BJ (cell line): ENCODE measurements at places on chromosomes 11 and 22.
A peak's percentile ranks its signal among the peaks of the same experiment; 100 is the strongest.

DNA sequence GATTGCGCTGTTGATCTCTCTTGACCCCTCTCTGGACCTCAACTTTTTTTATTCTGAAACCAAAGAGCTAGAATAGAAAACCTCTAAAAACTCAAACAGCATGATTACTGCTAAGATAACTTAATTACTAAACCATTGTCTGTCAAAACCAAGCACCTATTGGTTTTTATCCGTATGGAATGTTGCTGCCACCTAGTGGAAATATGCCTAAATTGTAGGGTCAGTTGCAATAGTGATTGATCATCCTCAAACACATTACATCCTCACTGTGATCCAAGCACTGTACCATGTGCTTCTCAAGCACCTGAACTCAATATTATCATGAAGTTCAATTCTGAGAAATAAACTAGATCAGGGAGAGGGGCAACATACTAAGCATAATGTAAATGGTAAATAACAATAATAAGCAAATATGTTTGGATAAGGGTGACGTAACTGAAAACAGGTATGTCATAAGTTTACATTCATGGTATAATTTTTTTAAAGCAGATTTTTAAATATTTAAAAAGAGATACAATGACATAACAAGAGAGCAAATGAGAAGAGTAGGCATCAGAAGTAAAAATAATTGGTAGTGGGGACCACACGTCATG lies 3.8 kb upstream of the OR5A2 start:
- no peak for DNase-seq

- no peak for DNase-seq
These were observed 181.0 kb downstream of the TENM4 start for GRCh38 chr11:79259800-79260199.

DNA sequence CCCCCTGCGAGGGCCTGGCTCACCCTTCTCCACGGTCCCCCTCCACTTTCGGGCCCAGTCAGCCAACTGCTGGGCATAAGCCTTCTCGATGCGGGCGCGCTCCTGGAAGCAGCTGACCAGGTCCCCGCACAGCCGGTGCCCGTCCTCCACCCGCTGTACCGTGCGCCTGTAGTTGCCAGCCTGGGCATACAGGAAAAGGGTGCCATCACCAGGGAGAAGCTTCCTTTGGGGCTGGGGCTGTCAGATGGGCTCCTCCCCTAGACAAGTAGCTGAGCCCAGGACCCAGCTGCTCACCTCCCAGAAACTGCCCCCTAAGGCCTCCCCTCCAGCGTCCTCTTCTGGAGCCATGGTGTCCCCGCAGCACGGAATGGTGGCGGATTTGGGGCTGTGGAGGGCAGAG lies 3.9 kb downstream of the PACSIN3 start:
- no peak for DNase-seq

GRCh38 chr11:36149538-36150242 lies 139.5 kb downstream of the COMMD9 start:
- peak; percentile 88 for DNase-seq
